ENCODE measurements at places on chromosomes 4 and X.

- no peak for DNase-seq
These were observed 219.1 kb downstream of the MID1 start for GRCh38 chrX:10401239-10401638.

GRCh38 chr4:13891544-13891939 lies 264.0 kb upstream of the BOD1L1 start:
- DNase-seq, result no peak

DNA sequence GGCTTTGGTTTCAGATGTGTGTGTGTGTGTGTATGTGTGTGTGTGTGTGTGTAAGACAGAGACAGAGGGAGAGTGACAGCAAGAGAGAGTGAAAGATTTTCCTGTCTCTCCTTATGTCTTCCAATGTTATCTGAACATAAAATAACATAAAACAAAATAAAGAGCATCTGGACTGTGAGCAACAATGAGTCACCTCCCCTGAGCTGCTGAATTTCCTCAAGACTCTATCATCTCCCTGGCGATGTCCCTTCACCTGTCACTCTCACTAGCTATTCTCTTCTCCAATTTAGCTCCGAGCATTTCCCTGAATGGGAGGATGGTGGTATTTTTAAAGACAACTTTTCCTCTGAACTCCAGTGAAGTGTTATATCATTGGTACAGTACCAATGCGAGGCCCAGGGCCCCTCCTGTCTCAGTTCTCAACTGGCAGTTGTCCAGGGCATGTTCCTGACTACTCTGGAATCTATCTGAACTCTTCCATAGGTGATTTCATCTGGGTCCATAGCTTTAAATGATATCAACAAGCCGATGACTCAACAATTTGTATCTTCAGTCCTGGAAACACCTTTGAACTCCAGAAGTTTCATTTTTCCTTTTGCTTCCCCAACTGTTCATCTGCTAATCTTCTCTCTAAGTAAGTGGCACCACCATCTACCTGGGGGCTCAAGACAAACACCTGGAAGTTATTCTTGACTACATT lies 195.0 kb upstream of the CLNK start:
- no peak for DNase-seq

DNA sequence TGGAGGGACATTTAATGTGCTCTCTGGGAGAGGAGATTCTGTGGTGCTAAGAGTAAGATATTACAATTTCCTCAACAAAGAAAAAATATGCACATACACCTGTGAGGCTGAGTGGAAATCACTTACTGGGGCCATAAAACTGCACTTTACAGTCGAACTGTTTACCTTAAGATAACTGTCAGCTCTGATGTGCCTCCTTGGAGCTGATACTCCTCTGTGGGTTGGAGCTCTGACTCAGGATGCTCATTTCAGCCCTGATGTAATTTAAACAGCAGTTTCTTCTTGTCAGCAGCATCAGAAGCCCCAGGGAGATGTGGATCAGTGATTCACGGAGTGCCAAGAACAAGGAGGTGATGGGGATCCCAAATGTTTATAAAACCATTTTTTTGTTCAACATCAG lies 241.9 kb upstream of the SFRP2 start:
- DNase-seq, result no peak

- DNase-seq, result no peak
These were observed 81.9 kb upstream of the LRPAP1 start for GRCh38 chr4:3613967-3614730.

DNA sequence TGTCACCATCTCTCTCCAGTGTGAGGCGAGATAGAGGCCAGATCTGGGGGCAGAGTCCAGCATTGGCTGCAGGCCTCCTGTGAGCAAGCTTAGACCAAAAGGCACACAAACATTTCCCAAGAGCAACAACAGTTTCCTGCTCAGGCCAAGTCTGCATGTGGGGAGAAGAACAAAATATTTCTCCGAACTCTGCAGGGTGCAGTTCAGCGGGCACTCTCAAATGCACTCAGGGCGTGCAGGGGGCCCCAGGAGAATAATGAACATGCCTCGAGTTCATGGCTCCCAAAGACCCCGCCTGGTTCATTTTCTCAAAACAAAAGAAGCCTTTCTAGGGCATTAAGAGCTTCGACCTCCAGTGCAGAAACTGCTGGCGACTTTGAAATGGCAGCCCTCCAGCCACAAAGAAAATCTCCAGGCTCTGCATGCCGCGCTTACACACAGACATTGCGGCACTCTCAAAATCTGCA lies 57.8 kb upstream of the HELT start:
- DNase-seq, result no peak

Data from NCI-H2171 (cell line).